T-helper 9 cell (primary cell): ENCODE measurements at places on chromosomes 6 and 20.

GRCh38 chr6:68468244-68468884 lies 166.7 kb upstream of the ADGRB3 start:
- no peak for DNase-seq

- no peak for DNase-seq
Observed at GRCh38 chr6:97195117-97195516, 87.9 kb downstream of the MMS22L start.

- DNase-seq, result no peak
Observed at GRCh38 chr20:58243653-58244410, 15.4 kb upstream of the ANKRD60 start.

DNA sequence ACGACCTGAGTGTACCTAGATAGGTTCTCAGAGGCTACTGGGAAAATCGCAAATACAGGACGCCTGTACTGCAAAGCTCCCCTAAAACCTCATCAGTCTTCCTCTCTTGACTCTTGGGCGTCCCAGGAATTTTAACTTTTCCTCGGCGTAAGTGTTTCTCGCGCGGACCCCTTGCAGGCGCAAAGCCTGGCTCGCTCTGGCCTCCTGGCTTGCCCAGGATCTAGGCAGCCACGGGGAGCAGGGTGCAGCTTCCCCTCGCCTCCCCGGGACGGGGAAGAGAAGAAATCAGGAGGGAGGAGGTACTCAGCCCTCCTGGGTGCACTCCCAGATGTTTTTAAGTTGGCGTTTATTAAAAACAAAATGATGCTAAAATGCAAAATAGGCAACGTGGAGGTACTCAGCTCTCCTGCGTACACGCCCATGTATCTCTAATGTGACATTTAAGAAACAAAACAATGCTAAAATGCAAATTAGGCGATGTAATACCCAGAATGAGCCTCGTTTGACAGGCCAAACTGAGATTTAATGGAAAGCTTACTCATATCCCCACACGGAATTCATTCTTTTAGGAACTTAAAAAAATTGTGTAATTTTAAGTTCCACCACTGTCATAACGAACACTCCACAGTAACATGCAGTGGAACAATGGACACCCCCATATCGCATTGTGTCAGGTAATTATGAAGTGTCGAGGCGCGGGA lies 1.6 kb upstream of the SOBP start:
- DNase-seq, result no peak

DNA sequence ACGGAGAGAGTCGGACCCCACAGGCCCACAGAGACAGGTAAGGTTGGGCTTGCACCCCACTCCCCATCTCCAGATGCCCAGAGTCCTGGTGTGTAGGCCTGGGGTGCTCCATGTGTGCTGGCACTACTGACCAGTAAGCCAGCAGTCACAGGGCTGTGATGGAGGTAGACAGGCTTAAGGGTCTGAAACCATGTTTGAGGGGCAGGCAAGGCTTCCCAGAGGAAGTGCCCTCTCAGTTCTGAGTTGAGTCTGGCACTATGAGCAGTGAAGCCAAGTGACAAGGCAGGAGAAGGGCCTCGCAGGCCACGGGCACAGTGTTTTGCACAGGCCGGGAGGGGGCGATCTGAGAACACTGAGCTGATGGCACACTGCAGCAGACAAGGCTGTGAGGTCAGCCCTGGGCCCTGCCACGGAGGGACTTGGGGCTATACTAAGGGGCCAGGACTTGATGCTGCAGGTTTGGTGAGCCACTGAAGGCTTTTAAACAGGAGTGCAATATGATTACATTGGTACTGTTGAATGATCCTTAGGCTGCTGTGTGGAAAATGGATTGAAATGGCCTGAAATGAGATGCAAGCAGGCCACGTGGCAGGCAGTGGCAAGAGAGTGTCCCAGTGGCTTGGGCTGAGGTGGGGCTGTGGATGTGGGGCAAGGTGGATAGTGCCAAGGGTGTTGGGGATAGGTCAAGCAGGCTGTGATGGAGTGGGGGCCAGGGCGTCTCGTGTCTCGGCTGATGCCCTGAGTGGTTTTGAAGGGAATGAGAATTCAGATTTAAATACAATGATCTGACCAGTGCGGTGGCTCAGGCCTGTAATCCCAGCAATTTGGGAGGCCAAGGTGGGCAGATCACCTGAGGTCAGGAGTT lies 20.3 kb downstream of the TTBK1 start:
- peak; percentile 62 for DNase-seq

DNA sequence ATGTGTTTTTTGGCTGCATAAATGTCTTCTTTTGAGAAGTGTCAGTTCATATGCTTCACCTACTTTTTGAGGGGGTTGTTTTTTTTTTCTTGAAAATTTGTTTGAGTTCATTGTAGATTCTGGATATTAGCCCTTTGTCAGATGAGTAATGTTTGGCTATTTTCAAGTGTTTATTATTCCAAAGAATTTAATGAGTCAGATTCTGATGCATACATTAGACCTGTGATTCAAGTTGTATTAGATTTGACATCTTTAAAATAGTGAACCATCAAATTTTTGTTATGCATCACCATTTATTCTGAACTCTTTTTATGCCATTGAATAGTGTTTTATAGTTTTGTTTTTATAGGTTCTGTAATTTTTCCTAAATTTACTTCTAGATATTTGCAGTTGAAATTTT lies 319.3 kb downstream of the PKHD1 start:
- no peak for DNase-seq

DNA sequence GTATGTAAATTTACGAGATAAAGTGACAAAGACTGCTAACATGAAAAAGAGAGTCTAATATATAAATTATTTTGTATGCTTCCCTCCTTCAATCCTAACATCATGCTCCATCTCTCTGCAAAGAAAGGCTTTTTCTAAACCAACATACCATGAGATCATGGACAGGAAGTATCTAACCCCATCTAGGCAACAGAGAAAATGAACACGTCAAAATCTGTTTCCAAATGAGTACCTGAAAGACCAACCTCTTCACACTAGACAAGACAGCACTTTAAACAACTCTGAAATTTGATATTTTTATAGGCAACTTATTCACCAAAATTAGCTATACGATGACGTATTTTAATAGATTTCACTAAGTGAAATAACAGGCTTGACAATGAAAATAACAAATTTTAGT lies 54.6 kb downstream of the MAN1A1 start:
- no peak for DNase-seq

- DNase-seq, result no peak
Observed at GRCh38 chr20:14046534-14046933, 51.2 kb downstream of the MACROD2 start.

DNA sequence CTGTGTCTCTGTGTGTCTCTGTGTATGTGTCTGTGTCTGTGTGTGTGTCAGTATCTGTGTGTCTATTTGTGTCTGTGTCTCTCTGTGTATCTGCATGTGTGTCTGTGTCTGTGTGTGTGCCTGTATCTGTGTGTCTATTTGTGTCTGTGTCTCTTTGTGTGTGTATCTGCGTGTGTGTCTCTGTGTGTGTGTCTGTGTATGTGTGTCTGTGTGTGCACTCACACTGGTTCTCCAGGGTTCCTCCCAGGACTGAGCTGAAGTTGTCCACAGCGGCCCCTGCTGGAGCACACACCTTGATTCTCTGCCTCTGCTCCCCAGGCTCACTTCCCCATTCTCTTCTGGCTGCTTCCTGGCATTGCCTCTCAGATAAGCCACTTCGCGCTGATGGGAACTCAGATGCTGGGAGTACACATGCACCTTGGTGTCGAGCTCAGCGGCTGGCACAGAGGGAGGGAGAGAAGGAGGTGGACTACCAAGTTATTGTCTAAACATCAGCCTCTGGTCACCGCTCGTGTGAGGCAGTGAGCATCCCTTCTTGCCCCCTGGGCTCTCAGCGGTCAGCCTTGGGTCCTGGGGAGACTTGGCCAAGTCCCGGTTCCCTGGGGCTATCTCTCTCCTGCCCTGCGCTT lies 104.9 kb upstream of the NXT1 start:
- no peak for DNase-seq

DNA sequence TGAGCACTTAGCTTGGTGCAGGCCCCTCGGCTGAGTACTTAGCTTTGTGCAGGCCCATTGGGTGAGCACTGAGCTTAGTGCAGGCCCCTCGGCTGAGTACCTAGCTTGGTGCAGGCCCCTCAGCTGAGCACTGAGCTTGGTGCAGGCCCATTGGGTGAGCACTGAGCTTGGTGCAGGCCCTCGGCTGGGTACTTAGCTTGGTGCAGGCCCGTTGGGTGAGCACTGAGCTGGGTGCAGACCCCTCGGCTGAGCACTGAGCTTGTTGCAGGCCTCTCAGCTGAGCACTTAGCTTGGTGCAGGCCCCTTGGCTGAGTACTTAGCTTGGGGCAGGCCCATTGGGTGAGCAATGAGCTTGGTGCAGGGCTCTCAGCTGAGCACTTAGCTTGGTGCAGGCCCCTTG lies 387.1 kb downstream of the THBS2 start:
- DNase-seq, result no peak

DNA sequence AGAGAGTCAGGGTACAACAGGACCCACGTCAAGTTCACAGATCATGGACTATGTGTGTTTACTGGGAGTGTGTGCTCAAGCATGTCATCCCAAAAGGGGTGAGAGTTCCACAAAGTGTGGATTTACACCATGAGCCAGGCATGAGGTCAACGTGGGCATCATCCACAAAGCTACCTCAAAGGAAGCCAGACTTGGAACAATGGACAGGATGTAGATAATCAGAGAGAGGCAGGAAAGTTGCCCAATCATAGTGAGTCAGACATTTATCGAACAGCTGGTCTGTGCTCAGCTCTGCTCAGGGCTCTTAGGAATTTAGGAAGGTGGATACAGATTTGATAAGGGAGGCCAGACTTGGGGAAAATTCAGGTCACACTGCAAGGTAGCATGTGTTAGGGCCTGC lies 317.2 kb upstream of the CDYL start:
- no peak for DNase-seq

- no peak for DNase-seq
Observed at GRCh38 chr6:111534231-111534751, 51.3 kb upstream of the REV3L start.

GRCh38 chr6:159983641-159984080 lies 14.8 kb downstream of the IGF2R start:
- DNase-seq, result no peak

- no peak for DNase-seq
Observed at GRCh38 chr6:43268355-43268700, 25.0 kb downstream of the TTBK1 start.

GRCh38 chr20:24499472-24499871 lies 30.0 kb downstream of the SYNDIG1 start:
- no peak for DNase-seq

- no peak for DNase-seq
Observed at GRCh38 chr6:148855744-148856143, 108.9 kb downstream of the UST start.

DNA sequence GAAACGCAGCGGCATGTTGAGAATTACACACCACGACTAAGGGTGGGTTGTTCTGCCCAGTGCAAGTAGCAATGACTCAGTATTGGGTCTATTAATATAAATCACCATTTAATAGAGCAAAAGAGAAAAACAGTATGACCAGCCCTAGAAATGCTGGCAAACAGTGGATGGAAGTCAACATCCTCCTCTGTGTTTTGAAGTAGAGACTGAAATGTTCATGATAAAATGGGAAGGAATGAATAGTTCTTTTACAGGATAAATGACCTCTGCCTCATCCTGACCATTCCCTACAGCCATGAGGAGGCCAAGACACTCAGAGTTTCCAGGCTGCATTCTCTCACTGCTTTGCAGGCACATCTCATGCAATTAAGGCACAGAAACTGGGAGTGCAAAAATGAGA lies 111.8 kb downstream of the PSMB1 start:
- no peak for DNase-seq

DNA sequence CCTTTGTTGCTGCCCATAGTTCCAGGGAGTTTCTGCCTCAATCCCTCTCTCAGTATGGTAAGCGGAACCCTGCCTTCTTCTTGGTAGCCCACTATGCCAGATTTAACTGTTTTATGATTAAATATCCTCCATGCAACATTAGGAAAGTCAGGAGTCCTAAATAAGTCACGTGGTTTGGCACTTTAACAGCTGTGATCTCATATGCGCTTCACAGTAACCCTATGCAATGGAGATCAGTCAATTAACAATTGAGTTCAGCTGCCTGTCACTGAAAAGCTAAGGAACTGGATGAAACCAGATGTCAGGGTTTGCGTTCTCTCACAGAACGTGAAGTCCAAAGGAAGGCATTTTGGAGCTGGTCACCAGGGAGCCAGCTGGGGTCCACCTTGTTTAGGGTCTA lies 81.6 kb downstream of the PSMB1 start:
- no peak for DNase-seq

DNA sequence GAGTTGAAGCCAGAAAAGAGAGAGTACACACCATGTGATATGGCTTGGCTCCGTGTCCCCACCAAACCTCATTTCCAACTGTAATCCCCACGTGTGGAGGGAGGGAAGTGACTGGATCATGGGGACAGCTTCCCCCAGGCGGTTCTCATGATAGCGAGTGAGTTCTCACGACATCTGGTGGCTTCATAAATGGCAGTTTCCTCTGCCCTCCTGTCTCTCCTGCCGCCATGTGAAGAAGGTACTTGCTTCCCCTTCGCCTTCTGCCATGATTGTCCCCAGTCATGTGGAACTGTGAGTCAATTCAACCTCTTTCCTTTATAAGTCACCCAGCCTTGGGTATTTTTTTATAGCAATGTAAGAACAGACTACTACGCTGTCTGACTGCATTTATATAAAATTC lies 40.3 kb downstream of the TAF4 start:
- no peak for DNase-seq

DNA sequence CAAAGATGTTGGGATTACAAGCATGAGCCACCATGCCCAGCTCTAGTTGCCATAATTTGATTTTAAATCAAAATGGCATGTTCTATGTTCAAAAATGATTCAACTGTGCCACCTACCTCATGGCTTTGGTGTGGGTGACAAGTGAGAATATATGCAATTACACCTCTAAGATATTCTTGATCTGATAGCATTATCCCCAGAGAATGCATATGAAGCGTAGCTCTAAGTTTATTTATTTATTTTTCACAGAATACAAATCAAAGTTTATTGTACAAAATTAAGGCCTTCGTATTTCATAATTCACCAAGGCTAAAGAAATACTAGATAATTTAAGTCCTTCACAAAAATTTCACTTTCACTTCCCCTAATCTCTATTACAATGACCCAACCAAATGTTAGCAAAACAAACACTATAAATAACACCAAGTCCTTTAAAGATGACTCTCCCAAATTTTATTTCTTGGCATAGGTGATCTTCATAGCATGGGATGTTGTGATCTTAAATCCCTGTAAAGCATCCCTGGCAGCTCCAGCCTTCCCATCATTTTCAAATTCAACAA lies 205.9 kb upstream of the TAB2 start:
- DNase-seq, result no peak

DNA sequence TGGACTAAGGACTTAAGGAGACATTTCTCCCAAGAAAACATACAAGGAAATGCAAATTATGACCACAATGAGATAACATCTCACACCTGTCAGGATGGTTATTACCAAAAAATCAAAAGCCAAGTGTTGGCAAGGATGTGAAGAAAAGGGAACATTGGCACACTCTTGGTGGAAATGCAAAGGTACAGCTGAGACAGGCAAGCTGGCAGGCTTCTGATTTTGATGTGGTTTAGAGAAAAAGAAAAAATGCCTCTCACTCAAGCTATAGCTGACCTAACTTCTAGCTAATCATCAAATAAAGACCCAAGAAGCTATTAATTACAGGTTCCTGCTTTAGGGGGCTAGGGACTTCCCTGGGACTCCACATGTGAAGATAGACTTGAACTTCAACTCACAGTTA lies 139.8 kb downstream of the THEMIS start:
- no peak for DNase-seq
